Myometrial cell (primary cell): ENCODE measurements at places on chromosomes 7 and 10. TPM values are rescaled to one million over a fixed set of nuclear protein-coding genes. Genes with fewer than 3 reads are reported as not detected.

TCF7L2 gene
- total RNA-seq, result 2.5 and 4.9 TPM in 2 replicates

ELMO1 gene
- total RNA-seq, result not detected in 2 replicates

ADCY1 gene
- 0.71 TPM in 1 of 2 replicates, not detected in the other for total RNA-seq

CPA4 gene
- 7.5 and 13.1 TPM in 2 replicates for total RNA-seq

HKDC1 gene
- 0.29 and 1.1 TPM in 2 replicates for total RNA-seq

CLDN4 gene
- 6.1 and 6.7 TPM in 2 replicates for total RNA-seq

BAG3 gene
- total RNA-seq, result 38.1 and 40.6 TPM in 2 replicates

GATA3 gene
- 0.29 and 0.53 TPM in 2 replicates for total RNA-seq

FAM25C gene
- not detected in 2 replicates for total RNA-seq

ACSM6 gene
- not detected in 2 replicates for total RNA-seq

PLEKHA8 gene
- total RNA-seq, result 3.2 and 4.1 TPM in 2 replicates

C10orf71 gene
- not detected in 2 replicates for total RNA-seq

TSPAN33 gene
- total RNA-seq, result 1.2 and 2.6 TPM in 2 replicates

CYP26C1 gene
- not detected in 2 replicates for total RNA-seq

BICC1 gene
- 11.9 and 13.5 TPM in 2 replicates for total RNA-seq

GIMAP5 gene
- total RNA-seq, result not detected in 2 replicates

PRPS1L1 gene
- not detected in 2 replicates for total RNA-seq

MYL10 gene
- total RNA-seq, result not detected in 2 replicates

VPS37D gene
- total RNA-seq, result 3.7 and 5.2 TPM in 2 replicates

AFAP1L2 gene
- 2.3 and 6.3 TPM in 2 replicates for total RNA-seq

FAM180A gene
- total RNA-seq, result 1.7 and 5.1 TPM in 2 replicates

SPDYE16 gene
- total RNA-seq, result not detected in 2 replicates

ANKRD30A gene
- total RNA-seq, result not detected in 2 replicates

VWDE gene
- under 0.01 and 0.18 TPM in 2 replicates for total RNA-seq

ATP6V1F gene
- total RNA-seq, result 108 and 129 TPM in 2 replicates

COL17A1 gene
- not detected in 2 replicates for total RNA-seq

SRRM3 gene
- total RNA-seq, result 4.6 and 5.0 TPM in 2 replicates

UNCX gene
- total RNA-seq, result not detected in 2 replicates

AGMO gene
- total RNA-seq, result not detected in 2 replicates

OGDHL gene
- 0.18 and 0.58 TPM in 2 replicates for total RNA-seq

C10orf105 gene
- not detected in 2 replicates for total RNA-seq

FAM237B gene
- total RNA-seq, result not detected in 2 replicates

RSPH10B2 gene
- total RNA-seq, result not detected in 2 replicates

ITGB8 gene
- total RNA-seq, result 1.2 and 2.5 TPM in 2 replicates

CTBP2 gene
- 63.6 and 72.6 TPM in 2 replicates for total RNA-seq

AKR1D1 gene
- total RNA-seq, result not detected in 2 replicates

PRTFDC1 gene
- 15.3 and 22.9 TPM in 2 replicates for total RNA-seq

ENTPD1 gene
- under 0.01 TPM in 1 of 2 replicates, not detected in the other for total RNA-seq

ARL5B gene
- total RNA-seq, result 4.6 and 8.2 TPM in 2 replicates

SUN3 gene
- total RNA-seq, result not detected in 2 replicates

ZNF488 gene
- 0.29 TPM in 1 of 2 replicates, not detected in the other for total RNA-seq

FAM171A1 gene
- total RNA-seq, result 16.7 and 18.1 TPM in 2 replicates

AKR1B15 gene
- total RNA-seq, result not detected in 2 replicates

TMEM229A gene
- total RNA-seq, result not detected in 2 replicates

ZNF655 gene
- 70.2 and 76.4 TPM in 2 replicates for total RNA-seq

PCLO gene
- 1.1 and 2.9 TPM in 2 replicates for total RNA-seq

DENND2A gene
- 3.4 and 4.0 TPM in 2 replicates for total RNA-seq

CDK14 gene
- total RNA-seq, result 35.3 and 36.6 TPM in 2 replicates

COL26A1 gene
- not detected in 2 replicates for total RNA-seq

AS3MT gene
- total RNA-seq, result 6.4 and 7.5 TPM in 2 replicates

WDFY4 gene
- total RNA-seq, result not detected in 2 replicates
